Neural crest cell (in vitro differentiated cells): ENCODE measurements at places on chromosomes 7 and 10. TPM values are rescaled to one million over a fixed set of nuclear protein-coding genes. Genes with fewer than 3 reads are reported as not detected.

- peaks cover 14% of the 10 kb centered on the region for H3K4me1 ChIP-seq
- H3K27me3 ChIP-seq: no peaks in the 10 kb centered on the region
- no peak overlapping the region for H3K4me3 ChIP-seq
- H3K27ac ChIP-seq: no peak overlapping the region
These were observed 91.2 kb downstream of the KAT6B start for GRCh38 chr10:74917481-74918077.

The TMEM229A gene
- total RNA-seq: 10.3 and 10.9 TPM in 2 replicates

GRCh38 chr7:121097577-121097976 lies 109.1 kb downstream of the CPED1 start:
- no peak overlapping the region for H3K27ac ChIP-seq
- H3K4me3 ChIP-seq: no peak overlapping the region
- peaks cover 10% of the 10 kb centered on the region for H3K4me1 ChIP-seq
- H3K27me3 ChIP-seq: no peaks in the 10 kb centered on the region
- no peak for DNase-seq

GRCh38 chr7:2000746-2001321 lies 231.9 kb downstream of the MAD1L1 start:
- no peak overlapping the region for H3K27ac ChIP-seq
- H3K27me3 ChIP-seq: no peaks in the 10 kb centered on the region
- DNase-seq: no peak
- H3K4me3 ChIP-seq: no peak overlapping the region
- H3K36me3 ChIP-seq: no peaks in the 10 kb centered on the region

DNA sequence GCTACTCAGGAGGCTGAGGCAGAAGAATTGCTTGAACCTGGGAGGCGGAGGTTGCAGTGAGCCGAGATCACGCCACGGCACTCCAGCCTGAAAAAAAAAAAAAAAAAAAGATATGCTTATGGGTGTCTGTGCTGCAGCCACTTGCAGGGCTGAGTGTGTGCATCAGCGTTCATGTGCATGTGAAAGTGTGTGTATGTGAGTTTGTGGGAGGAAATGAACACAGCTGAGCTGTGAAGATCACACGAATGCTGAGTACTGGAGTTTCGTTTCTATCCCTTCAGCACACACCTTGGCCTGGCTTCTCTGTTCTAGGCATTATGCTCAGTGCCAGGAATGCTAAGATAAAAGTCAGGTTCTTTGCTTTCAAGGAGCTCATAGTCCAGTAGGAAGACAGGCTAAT lies 12.0 kb upstream of the SVOPL start:
- no peak overlapping the region for H3K4me3 ChIP-seq
- no peaks in the 10 kb centered on the region for H3K27me3 ChIP-seq
- H3K4me1 ChIP-seq: no peaks in the 10 kb centered on the region
- no peaks in the 10 kb centered on the region for H3K36me3 ChIP-seq
- no peak overlapping the region for H3K27ac ChIP-seq
- DNase-seq: no peak

DNA sequence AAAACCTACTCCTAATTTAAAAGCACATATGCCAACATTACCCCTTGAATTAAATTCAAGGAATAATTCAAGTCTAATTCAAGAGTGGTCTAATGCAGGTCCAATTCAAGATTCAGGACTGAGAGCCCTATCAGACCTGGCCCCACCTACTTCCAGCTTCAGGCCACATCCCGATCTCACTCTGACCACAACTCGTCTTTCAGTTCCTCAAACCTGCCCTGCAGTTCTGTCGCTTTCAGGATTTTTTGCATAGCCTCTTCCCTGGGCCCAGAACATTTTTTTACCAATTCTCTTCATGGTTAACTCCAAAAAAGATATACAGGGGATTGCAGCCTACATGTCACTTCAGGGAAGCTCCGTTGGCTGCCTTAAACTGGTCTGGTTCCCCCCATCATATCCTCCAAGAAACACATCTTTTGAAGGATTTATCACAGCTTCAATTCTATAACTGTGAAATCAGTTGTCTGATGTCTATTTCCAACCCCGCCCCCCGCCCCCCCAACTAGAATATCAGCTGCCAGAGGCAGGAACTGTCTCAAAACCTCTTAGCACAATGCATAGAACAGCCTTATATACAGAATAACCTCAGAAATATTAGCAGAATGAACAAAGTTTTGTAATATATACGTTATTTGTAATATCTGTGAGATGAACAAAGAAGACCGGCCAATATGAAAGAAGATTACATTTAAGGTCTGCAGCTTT lies 20.8 kb downstream of the CCDC6 start:
- H3K27me3 ChIP-seq: no peaks in the 10 kb centered on the region
- no peaks in the 10 kb centered on the region for H3K36me3 ChIP-seq
- peaks cover 11% of the 10 kb centered on the region for H3K4me1 ChIP-seq

The CPVL gene
- 31.3 and 32.9 TPM in 2 replicates for total RNA-seq

The HOXA7 gene
- 7.1 and 8.8 TPM in 2 replicates for total RNA-seq

DNA sequence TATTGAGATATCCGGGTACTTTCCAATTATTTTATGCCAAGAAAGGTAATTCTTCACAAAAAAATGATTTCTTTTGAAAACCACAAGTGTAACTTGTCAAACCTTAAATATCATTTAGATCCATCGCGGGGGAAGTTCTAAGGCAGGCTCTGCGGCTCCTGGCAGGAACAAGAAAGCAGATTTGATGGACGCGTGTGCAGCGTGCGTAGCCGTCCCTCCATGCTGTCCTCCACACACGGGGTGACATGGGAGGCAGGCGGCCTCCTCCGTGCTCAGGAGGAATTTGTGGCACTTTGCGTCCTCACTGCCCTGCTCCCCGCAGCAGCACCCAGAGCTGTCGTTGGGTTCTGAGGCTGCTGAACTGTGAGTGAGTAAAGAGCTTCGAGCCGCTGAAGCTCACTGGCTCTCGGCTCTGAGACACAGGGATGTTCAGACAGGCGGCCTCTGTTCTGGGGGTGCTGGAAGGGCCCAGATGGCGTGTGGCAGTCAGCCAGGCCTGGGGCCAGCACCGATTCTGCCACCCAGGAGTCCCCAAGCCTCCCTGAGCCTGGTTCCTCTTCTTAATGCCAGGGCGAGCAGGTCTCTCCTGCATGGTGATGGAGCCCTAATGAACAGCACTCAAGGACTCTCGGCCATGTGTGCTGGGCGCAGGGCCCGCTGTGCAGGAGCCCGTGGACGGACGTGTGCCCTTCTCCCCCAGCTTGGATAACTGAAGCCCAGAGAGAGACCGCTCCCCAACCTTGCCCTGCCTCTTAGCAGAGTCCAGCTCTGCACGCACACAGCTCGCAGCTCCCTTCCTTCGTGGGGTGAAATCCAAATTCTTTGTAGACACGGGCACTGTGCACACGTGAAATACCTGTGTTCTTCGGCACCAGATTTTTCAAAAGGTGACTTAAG lies 185.4 kb upstream of the SHH start:
- H3K4me1 ChIP-seq: no peaks in the 10 kb centered on the region
- no peaks in the 10 kb centered on the region for H3K27me3 ChIP-seq
- no peak overlapping the region for H3K4me3 ChIP-seq
- DNase-seq: no peak
- H3K36me3 ChIP-seq: no peaks in the 10 kb centered on the region

GRCh38 chr10:33295851-33296250 lies 38.6 kb downstream of the NRP1 start:
- H3K4me1 ChIP-seq: peaks cover 48% of the 10 kb centered on the region
- DNase-seq: no peak
- no peaks in the 10 kb centered on the region for H3K27me3 ChIP-seq
- no peak overlapping the region for H3K4me3 ChIP-seq
- H3K27ac ChIP-seq: peak overlapping the region; percentile 81

- peak overlapping the region; percentile 92 for H3K4me3 ChIP-seq
- H3K27ac ChIP-seq: no peak overlapping the region
- H3K27me3 ChIP-seq: no peaks in the 10 kb centered on the region
- H3K4me1 ChIP-seq: peaks cover 47% of the 10 kb centered on the region
- no peak for DNase-seq
- no peaks in the 10 kb centered on the region for H3K36me3 ChIP-seq
These were observed 2.1 kb downstream of the SLC4A2 start for GRCh38 chr7:151061213-151062110.

- H3K4me1 ChIP-seq: peaks cover 10% of the 10 kb centered on the region
- no peak for DNase-seq
- H3K36me3 ChIP-seq: peaks cover 9% of the 10 kb centered on the region
- no peak within 1 kb of the TSS for H3K27ac ChIP-seq
- H3K4me3 ChIP-seq: peak within 1 kb of the TSS; percentile 7
These were observed at the start of gene LIPJ for GRCh38 chr10:88586462-88586861. Gene LIPJ, plus strand, starts transcription at chr10:88586762. Its CDS starts 3,926 bp downstream, at chr10:88590688.

The PWWP2B gene
- total RNA-seq: 14.2 and 15.3 TPM in 2 replicates

GRCh38 chr10:75497997-75498883 lies 66.8 kb downstream of the LRMDA start:
- no peaks in the 10 kb centered on the region for H3K27me3 ChIP-seq
- H3K27ac ChIP-seq: no peak overlapping the region
- H3K4me3 ChIP-seq: no peak overlapping the region
- no peaks in the 10 kb centered on the region for H3K4me1 ChIP-seq

GRCh38 chr10:28201410-28202400 lies 101.2 kb downstream of the MPP7 start:
- no peaks in the 10 kb centered on the region for H3K27me3 ChIP-seq
- H3K27ac ChIP-seq: no peak overlapping the region
- peaks cover 3% of the 10 kb centered on the region for H3K36me3 ChIP-seq
- no peaks in the 10 kb centered on the region for H3K4me1 ChIP-seq

GRCh38 chr10:126935263-126935946 lies 30.2 kb downstream of the DOCK1 start:
- peak overlapping the region; percentile 73 for H3K27ac ChIP-seq
- no peak overlapping the region for H3K4me3 ChIP-seq
- H3K27me3 ChIP-seq: no peaks in the 10 kb centered on the region
- DNase-seq: no peak
- peaks cover 36% of the 10 kb centered on the region for H3K4me1 ChIP-seq

DNA sequence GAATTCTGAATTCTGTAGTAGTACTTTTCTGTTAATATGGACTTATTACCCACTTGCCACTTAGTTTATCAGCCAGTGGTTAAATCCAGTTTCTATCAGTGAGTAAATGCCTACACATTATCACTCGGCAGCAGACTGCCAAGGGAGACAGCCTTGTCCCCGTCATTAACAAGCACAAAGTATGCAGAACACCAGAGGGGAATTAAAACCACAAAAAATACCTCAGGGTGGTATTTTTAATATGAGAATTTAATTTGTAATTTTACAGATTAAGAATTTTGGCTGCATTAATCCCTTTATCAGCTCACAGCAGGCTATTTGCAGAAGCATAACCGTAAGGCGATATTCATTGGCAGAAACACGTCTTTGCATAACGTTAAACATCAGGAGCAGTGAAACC lies 150.0 kb upstream of the FZD1 start:
- H3K27me3 ChIP-seq: no peaks in the 10 kb centered on the region
- peaks cover 3% of the 10 kb centered on the region for H3K36me3 ChIP-seq
- H3K4me1 ChIP-seq: no peaks in the 10 kb centered on the region

DNA sequence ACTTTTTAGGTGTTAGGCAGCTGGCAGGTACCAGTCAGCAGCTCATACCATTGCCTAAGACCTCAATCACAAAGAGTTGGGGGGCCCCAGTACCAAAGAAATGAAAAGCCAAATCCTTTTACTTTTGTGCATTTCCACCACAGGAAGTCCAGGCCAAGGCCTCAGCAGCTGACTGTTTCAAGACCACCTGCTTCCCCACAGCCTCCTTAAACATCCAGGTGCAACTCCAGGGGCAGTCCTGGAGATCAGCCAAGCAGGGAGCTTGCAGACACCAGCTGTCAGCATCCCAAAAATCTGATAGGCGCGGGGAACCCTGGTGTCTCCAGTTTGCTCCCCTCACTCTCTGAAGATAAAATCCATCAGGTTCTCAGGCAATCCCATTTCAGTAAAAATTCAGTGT lies 91.5 kb upstream of the EFCAB10 start:
- H3K4me1 ChIP-seq: peaks cover 5% of the 10 kb centered on the region
- H3K36me3 ChIP-seq: no peaks in the 10 kb centered on the region
- H3K4me3 ChIP-seq: no peak overlapping the region
- H3K27ac ChIP-seq: no peak overlapping the region
- DNase-seq: no peak

DNA sequence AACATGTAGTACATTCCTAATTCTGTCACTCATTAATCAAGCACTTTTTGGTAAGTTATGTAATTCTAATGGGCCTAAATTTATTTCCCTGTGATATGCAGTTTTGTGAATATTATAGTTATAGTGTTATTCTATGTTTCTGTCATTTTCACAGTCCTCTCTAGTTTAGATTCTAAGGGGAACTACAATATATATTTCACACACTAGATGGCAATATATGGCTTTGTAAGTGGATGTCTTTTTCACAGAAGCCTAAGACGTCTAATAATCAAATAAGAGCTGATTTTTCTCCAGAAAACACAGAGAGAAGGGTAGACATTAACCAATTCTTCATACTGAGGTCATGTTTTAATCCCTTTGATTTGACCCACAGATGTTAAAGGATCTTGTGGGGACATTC lies 18.0 kb downstream of the RNLS start:
- no peak overlapping the region for H3K4me3 ChIP-seq
- DNase-seq: no peak
- no peaks in the 10 kb centered on the region for H3K36me3 ChIP-seq
- no peak overlapping the region for H3K27ac ChIP-seq
- no peaks in the 10 kb centered on the region for H3K4me1 ChIP-seq
- peaks cover 6% of the 10 kb centered on the region for H3K27me3 ChIP-seq

GRCh38 chr7:32256376-32256775 lies 186.2 kb upstream of the PDE1C start:
- H3K36me3 ChIP-seq: no peaks in the 10 kb centered on the region
- DNase-seq: no peak
- peaks cover 6% of the 10 kb centered on the region for H3K27me3 ChIP-seq
- H3K4me3 ChIP-seq: no peak overlapping the region

DNA sequence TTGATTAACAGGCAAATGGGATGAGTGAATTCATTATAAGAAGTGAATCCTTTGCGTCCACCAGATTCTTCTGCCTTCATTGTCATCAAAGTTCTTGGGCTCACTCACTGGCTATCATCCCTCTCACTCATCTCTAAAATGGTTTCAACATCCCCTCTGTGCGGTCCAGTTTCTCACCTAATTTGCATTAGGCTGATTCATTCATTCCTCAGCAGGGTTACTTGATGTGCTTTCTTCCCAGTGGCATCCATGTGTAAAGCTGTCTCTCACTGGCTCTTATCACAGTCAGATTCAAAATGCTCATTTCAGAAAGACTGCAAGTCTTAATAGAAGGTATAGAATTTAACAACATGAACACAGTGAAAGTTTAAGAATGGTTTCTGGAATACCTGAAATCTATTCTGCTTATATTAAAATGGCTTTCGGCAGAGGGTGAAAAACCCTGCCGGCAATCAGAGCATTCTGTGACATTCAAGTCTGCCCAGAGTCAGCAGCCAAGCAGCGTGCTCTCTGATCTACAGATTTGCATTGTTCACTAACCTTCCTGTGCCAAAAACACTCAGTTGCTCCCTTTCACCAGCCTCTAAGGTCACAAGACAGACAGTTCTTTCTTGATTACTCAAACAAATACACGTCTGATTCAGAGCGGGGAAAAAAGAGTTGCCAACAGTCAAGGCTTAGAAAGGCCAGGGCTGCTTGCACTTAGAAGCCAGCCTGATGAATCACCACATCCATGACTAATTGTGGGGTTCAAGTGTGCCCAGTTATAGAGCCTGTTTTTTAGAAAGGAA lies 106.7 kb downstream of the TES start:
- H3K4me3 ChIP-seq: peak overlapping the region; percentile 31
- peaks cover 29% of the 10 kb centered on the region for H3K4me1 ChIP-seq
- H3K36me3 ChIP-seq: peaks cover 4% of the 10 kb centered on the region
- H3K27me3 ChIP-seq: no peaks in the 10 kb centered on the region
- DNase-seq: peak; percentile 17
- H3K27ac ChIP-seq: peak overlapping the region; percentile 57
